ENCODE measurements at places on chromosomes 5 and 9.

GRCh38 chr5:50786073-50786472 is 119.6 kb downstream of the PARP8 start:
- no peak for DNase-seq

DNA sequence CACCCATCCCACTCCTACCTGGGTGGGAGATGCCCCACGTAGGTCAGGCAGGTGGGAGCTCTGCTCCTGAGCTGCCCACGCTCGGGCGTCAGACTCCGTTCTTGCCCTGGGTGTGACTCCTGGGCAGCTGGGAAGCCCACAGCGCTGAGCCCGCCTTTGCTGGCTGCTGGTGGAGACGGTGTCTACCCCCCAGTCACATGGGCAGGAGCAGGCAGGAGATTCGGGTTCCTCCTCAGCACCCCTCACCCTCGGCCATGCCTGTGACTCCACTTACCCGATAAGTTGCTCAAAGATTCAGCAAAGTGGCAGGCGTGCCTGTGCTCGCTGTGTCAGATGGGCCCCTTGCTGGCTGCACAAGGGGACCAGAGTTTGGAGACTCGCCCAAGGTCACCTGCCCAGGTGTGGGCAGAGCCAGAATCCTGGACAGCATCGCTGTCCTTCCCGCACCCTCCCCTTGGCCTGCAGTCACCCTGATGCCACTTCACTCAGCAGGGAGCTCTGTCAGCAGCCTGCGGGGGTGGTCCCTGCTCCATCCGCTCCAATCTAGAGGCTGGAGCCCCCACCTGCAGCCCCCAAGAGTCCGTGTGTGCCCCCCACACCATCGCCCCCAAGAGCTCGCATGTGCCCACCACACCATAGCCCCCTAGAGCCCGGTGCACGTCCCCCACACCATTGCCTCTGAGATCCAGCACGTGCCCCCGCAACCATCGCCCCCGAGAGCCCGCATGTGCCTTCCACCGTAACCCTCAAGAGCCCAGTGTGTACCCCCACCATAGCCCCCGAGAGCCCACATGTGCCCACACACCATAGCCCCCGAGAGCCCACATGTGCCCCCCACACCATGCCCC is 4.2 kb downstream of the LCN1 start:
- DNase-seq: no peak

DNA sequence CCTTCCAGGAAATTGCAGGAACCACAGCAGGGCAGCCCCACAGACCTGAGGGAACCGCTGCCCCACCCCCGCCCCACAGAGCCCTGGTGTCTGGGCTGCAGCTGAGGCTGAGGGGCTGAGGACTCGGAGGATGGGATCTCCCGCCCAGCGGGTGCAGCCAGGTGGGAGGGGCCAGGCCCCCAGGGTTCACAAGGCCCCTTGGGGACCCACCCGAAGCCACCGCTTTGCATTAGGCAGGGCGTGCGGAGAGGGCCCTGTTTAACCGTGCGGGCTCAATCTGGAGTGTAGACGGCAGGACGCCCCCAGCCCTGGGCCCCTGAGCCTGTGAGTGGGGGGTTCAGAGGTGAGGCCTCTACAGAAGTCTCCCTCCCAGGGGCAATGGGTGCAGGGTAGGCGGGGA is 10.8 kb downstream of the NOTCH1 start:
- DNase-seq: no peak

DNA sequence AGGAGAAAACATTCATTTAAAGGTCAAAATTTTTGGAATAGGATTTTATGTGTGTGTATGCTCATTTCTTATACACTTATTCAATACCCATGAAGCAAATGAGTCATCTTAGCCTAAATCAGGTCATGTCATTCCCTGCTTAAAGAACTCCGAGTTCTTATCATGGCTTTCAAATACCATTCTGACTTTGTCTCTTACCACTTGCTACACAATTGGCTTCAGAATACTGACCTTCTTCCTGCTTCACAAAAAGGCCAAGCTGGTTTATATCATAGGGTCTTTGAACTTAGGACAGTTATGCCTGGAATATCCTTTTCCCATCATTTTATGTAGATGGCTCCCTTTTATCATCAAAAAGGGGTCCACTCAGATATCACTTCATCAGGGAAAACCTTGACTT is 652.2 kb upstream of the WWC1 start:
- DNase-seq: no peak

- DNase-seq: no peak
Measured at GRCh38 chr5:138110266-138110963, 26.6 kb downstream of the WNT8A start.

- no peak for DNase-seq
Measured at GRCh38 chr9:91119142-91119541, 242.6 kb downstream of the AUH start.

- no peak for DNase-seq
Measured at GRCh38 chr9:118809160-118809625, 560.0 kb downstream of the BRINP1 start.

- no peak for DNase-seq
Measured at GRCh38 chr9:113361304-113362018, 12.1 kb downstream of the BSPRY start.

DNA sequence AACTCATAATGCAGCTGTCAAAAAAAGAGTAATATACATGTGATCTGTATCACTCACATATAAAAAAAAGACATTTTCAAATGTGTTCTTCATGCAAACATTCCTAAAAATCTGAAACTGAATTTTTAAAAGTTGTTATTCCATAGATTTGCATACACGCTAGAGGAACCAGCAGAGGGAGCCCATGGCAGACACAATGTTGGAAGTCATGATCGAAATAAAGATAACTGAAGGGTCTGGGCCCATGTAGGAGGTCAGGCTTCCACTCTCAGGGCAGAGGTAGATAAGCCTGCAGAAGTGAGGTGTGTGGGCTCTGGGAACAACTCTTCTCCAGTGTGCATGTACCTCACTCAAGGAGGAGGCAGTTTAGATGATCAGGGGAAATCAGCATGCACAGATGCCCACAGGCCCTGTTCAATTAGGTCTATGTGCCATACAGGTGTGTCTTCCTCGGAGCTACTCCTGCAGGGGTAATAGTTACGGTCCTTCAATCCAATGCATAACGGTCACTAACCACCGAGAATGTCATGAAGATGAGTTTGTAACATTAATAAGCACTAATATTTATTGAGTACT is 208.6 kb downstream of the EPB41L4A start:
- DNase-seq: peak; percentile 69

DNA sequence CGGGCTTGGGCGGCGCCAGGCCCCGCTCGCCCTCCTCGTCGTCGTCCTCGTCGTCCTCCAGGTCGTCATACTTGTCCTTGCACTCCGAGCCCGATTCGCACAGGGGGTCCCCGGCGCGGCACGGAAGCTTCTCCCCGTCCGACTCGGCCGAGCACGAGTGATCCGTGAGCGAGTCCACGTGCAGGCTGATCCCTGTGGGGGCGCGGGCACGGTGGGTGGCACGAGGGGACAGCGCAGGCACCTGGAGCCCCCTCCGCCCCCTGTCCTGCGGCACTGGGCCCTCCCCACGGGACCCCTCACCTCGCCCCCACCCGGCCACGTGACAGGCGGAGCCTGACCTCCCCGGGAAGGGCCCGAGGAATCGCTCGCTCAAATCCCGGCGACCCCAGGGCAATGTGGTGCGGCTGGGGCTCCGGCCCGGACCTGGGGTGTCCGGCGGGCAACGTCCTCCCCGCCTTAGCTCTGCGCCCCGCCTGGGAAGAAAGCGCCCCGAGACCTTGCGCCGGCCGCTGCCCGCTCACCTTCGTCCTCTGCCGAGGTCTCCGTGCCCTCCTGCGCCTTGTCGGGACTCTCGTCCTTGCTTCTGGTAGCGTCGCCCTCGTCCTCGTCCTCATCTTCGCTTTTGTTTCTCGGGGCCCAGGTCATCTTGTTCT is 2.5 kb downstream of the IRX2 start:
- no peak for DNase-seq

- no peak for DNase-seq
Measured at GRCh38 chr5:175166026-175166425, 278.0 kb downstream of the DRD1 start.

- no peak for DNase-seq
Measured at GRCh38 chr5:33524476-33524875, 83.7 kb downstream of the TARS1 start.

- no peak for DNase-seq
Measured at GRCh38 chr5:73322437-73323076, 126.0 kb downstream of the FOXD1 start.

DNA sequence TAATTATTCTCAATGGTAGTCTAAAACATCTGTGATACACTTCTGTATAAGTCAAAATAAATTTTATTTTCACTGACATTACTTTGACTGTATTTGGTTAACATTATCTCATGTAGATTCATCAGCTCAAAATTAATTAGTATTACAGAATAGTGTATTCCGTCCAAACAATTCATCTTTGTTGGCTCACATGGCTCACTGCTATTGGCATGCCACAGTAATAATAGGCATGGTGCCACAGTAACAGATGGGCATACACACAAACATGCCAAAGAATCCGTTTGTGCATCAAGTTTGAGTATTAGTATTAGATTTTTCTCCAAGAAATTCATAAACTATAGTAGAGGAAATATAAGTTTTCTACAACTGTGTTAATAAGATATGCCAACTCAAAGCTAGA is 14.2 kb downstream of the AP3B1 start:
- DNase-seq: no peak
